ENCODE measurements at places on chromosomes 7 and 10.

DNA sequence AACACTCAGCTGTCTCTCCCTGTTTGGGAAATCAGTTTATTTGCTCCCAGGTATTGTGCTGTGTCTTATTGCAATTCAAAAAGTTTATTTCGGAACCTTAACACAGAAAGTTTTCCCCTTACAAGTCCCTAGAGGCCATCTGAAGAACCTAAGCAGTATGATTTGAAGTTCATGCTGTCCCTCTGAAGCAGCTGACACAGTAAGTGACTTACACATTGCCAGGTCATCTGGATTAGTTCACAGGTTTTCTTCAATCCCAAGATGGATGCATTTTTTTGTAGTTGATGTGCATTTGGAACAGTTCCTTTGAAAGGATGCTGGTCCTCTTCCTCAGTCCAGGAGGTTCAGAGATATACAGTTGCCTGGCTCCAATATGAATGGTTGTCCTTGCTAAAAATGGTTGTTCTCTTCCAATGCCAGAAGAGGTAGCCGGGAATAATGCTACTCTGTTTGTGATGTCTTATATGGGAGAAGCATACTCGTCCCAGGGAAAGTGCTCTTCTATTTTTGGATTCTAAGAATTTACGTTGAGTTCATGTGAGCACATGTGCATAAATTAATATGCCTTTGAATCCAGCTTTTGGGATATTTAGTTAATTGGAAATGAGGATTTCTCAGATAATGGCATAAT is 183.5 kb upstream of the PHYHIPL start:
- DNase-seq, result no peak

DNA sequence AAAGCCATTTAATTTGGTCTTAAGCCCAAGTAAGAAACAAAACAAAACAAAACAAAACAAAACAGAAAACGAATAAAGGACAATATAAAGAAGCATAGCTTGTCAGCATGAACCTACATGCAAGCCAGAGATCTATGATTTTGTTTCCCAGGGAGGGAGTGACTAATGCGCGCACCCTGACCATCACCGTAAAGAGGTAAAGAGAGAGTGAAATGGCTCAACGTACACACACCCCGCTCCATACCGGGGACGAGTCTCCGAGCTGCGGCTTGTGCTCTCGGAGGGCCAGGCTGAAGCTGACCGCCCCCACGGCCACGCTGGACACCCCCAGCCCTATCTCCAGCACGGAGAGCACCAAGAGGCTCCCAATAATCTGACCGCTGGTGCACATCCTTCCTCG is 1.1 kb downstream of the TMEM196 start:
- no peak for DNase-seq

- DNase-seq, result no peak
Measured at GRCh38 chr7:55517191-55517633, 55.1 kb downstream of the VOPP1 start.

DNA sequence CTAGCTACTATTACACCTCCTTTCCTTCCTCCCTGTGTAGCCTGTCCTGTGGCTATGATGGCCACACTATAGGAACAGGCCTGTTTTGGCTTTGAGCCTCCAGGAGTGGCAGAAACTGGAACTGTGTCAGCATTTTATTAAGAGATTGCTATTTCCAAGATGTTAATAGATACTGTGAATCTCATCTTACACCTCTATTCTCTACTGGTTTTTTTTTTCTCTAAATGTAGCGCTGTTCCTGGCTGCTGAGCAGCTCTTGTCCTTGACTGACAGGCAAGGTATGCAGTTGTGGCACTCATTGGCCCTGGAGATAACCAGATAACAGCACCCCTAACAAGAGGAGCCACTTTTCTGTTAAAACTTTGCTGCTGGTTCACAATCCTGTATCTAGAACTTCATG is 119.5 kb downstream of the EXOC4 start:
- no peak for DNase-seq

DNA sequence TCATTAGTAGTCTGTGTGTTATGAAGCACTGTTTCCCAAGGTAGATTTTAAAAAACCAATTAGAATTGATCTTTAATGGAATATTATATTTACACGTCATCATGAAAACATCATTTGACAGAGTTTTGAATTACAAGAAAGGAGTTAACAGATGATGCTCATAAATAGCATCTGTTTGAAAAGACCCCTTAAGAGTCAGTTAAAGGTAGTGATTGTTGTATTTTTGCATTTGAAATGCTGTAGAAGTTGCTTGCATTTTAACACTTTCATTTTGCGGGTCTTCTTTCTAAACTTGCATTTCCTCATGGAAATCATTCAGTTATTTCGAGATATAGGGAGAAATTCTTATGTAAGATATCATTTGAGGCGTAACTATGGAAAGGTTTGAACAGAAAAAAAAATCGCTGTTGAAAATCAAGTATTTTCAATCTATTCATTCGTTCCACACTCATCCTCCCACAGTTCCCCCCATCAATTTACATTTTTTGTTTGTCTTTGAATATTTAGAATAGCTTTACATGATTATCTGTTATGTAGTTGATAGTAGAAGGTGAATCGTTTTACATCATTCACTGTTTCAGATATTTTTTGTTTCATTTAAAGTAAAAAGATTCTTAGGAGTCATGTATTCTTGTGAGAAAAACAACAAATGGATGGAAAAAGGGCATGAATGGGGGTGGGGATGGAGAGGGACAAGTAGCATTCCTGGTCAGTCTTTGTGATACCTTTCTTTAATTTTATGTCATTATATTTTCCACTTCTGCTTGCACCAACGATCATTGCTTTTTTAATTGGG is 3.0 kb upstream of the SKIDA1 start:
- peak; percentile 59 for DNase-seq
